ENCODE measurements at places on chromosomes 3 and 15.

GRCh38 chr3:109731639-109732473 lies 394.5 kb upstream of the DPPA4 start:
- peak; percentile 41 for DNase-seq

GRCh38 chr15:85580879-85581278 lies 200.5 kb downstream of the AKAP13 start:
- DNase-seq, result no peak

GRCh38 chr3:177928172-177928873 lies 607.9 kb upstream of the KCNMB2 start:
- peak; percentile 26 for DNase-seq

- no peak for DNase-seq
Observed at GRCh38 chr3:18297126-18297525, 128.0 kb downstream of the SATB1 start.

GRCh38 chr3:108511490-108511889 lies 1.1 kb upstream of the MYH15 start:
- DNase-seq, result no peak

- no peak for DNase-seq
Observed at GRCh38 chr15:92003515-92004067, 150.1 kb downstream of the SLCO3A1 start.

- no peak for DNase-seq
Observed at GRCh38 chr3:69219101-69219708, 96.8 kb upstream of the LMOD3 start.

DNA sequence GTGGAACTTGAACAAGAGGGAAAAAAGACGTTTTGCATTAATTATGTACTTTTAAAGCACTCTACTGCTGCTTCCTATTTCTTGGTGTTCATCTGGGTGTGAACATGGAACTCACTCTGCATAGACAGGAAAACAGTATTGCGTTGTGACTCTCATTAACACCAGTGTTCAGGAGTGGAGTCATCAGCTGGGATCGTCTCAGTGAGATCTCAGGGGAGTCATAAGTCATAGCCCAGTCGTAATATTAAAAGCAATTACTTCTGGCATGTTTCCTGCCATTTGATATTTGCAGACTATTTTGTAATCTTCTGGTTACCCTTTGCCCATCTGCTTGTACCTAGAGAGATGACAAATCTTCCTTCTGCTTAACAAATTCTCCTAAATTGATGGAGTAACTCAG lies 462.0 kb upstream of the ATP11B start:
- peak; percentile 76 for DNase-seq

GRCh38 chr15:36696196-36696595 lies 116.8 kb downstream of the CDIN1 start:
- no peak for DNase-seq

GRCh38 chr3:114627770-114628169 lies 333.9 kb downstream of the TIGIT start:
- DNase-seq, result peak; percentile 11

DNA sequence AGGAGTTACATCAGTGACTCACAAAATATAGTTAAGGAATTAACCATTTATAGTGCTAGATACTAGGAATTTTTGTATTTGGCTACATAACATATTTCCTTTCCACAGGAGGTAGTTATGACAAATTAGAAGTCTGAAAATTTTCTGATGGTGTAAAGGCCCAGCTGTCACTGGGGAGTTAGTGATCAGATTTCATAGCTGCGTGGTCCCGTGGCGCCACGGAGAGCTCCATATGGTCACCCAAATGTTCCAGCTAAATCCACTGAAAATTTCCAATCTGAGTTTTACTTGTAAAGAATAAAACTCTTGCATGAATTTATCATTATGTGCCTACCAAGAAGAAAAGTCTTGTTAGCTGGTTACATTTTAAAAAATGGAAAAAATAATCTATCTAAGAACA lies 368.9 kb upstream of the PLSCR5 start:
- DNase-seq, result peak; percentile 0

DNA sequence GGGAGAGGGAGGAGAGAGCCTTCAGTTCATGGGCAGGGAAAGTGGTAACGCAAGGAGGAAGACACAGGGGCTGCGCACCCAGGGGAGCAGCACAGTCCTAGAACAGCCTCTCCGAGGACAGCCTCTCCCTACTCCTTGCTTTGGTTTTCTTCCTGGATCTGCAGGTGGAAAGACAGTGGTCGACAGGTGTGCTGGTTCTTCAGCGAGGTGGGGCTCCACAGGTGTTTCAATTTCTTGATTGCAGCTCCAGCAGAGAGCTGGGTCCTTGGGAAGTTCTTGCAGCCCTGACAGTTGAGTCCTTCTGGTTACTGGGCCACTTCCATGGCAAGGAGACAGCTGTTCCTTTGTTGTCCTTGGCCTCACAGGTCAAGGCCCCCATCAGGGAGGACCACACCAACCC lies 220.7 kb upstream of the NR2F2 start:
- no peak for DNase-seq

- no peak for DNase-seq
Observed at GRCh38 chr15:64547275-64547674, 86.9 kb downstream of the ZNF609 start.

DNA sequence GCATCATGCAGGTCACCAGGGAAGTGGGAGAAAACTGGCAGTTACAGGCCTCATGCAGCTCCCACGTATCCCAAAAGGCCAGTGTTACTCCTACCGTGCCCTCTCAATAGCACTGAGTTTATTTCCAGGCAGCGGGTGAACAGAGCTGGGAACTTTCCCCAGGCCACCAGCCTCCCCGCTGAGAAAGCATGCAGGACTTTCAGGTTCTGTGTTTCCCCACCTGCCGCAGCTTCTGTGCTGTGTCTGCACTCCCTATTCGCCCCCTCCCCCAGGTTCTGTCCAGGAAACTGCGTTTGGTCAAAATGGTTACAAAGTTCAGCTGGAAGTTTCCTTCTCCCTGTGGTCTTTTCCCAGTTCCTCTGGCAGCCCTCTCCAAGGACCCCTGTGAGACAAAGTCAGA lies 21.4 kb downstream of the NEK11 start:
- DNase-seq, result no peak

- DNase-seq, result no peak
Observed at GRCh38 chr3:135023996-135024658, 229.1 kb downstream of the EPHB1 start.

DNA sequence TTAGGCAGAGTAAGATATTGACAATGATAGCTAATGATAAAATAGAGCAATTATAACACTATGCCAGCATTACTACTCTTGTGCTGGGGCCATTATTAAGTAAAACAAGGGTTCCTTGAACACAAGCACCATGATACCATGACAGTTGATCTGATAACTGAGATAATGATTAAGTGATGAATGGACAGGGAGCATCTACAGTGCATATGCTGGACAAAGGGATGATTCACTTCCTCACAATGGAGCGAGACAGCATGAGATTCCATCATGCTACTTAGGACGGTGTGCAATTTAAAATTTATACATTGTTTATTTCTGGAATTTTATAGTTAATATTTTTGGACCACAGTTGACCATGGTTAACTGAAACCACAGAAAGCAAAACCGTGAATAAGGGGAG lies 156.6 kb downstream of the FHIT start:
- no peak for DNase-seq

DNA sequence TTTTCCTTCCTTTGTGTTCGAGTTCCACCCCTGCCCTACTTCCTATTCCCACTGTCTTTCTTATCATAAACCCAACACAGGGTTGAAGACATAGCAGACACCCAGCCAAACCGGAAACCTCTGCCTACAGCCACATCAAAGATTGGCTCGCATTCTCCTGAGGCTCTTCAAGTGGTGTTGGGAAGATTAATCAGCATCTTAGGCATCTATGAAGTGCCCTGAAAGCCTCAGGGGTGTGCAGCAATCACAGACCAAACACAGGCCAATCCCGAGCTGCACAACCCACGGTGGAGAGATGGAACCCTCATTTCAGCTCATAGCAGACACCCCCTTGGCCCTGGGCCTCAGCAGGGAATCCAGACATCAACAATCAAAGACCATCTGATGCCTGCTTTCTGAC lies 255.9 kb downstream of the XXYLT1 start:
- no peak for DNase-seq

DNA sequence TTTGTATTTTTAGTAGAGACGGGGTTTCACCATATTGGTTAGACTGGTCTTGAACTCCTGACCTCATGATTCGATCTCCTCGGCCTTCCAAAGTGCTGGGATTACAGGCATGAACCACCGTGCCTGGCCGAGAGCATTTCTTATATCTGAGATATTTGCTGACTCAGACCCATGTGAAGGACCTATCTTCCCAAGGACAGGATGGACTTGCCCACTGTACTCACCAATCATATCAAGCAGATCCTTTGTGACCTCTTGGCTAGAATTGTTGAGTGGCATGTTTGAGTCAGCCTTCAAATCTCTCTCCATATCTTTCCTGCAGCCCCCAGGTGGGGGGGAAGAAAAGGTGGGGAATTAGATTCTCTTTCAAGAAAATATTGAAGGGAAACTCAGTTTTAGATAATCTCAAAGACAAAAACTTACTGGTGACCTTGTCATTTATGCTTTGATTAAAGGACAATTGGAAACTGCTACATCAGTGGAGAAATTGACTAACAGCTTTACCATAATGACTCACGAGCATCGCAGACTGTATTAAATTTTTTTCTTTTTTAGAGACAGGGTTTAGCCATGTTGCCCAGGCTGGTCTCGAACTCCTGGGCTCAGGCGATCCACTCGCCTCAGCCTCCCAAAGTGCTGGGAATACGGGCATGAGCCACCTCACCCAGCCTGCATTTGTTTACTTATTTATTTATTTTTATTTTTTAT lies 3.1 kb downstream of the C3orf62 start:
- no peak for DNase-seq

DNA sequence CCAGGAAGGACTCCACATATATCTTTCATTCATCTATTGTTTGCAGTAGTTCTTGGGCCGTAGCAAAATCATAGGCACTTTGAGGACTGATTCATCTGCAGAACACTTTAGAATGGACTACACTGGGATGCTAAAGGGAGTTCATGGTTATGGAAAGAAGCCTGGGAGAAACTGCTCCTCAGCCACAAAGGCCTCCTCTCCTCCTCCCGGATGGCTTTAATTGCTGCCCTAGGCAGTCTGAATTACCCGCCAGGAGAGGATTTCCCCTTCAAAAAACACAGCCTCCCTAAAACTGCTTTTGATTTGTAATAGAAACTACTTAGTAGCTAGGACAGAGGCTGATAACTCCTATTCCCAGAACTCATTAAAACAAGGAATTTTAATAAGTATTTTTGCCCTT lies 4.6 kb downstream of the TMEM266 start:
- no peak for DNase-seq

DNA sequence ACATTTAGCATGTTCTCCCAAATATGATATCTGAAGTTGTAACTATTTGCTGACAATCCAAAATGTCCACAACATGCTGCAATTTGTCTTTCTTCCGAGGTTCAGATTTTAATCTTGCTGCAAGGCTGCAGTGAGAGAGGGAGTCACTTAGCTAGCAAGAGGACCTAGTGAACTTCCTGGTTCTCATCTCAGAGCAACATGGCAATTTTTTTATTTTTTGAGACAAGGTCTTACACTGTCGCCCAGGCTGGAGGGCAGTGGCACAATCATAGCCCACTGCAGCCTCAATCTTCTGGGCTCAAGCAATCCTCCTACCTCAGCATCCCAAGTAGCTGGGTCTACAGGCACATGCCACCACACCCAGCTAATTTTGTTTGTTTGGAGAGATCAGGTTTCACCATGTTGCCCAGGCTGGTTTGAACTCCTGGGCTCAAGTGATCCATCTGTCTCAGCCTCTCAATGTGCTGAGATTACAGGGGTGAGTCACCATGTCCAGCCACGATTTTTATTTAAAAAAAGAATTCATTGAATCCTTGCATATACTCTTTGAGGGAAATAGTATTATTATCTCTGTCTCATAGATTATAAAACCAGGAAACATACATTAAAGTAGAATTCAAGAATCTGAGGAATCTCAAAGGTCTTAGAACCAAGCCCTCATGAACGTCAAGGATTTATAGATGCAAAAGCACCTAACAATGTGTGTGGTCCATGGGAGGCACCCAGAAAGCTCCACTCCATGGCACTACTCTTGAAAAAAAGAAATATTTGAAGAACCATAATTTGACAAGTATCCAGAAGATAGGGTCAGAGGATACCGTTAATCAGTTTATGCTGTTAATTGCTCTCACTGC lies 9.1 kb downstream of the HDC start:
- peak; percentile 61 for DNase-seq

DNA sequence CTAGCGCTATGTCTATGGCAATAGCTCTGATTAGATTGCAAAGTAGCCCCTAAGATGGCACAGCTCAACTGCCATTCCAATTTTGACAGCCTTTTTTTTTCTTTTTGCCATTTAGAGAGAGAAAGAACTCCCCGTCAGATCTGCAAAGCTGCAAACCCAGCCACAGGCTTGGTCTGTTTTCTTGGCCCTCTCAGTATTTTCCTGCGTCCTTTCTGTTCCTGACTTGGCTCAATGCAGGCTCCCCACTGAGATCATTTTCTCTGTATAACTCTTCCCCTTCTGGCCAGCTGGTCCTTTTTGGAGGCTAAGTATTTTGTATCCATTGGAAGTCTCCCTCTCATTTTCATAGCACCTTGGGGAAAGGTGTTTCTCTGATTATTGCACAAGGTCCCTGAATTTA lies 386.7 kb downstream of the UNC13C start:
- DNase-seq, result no peak

DNA sequence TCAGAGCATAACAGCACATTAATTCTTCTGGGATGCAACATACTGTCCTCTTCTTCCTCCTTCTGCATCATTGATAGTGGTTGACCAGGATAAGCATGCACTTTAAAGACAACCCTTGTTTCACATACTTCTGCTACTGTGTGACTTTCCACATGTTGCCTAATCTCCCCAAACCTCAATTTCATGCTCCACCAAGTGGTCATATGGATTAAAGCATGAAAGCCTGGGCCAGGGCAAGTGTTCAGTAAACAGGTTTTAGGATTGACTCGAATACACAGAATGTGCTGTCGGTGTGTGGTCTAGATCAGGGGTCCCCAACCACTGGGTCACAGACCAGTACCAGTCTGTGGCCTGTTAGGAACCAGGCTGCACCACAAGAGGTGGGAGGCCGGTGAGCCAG lies 22.5 kb upstream of the BFSP2 start:
- peak; percentile 48 for DNase-seq

DNA sequence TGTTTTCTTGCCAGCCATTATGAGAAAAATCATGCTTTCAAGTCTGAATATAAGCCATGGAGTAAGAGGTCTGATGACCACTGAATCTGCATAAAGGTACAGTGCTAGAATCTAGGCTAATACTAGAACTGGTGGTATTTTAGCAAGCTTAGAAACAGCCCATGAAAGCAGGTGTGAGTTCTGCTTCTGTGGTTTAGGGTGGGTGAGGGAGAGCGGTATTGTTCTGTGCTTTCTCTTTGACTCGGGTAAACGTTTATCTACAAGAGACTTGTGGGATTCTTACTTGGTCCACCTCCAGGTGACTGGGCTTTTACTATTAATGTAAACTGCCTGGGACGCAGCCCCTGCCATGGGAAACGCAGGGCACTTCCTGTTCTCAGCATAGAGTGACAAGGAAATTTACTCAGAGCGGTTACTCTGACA lies 55.2 kb downstream of the PGPEP1L start:
- no peak for DNase-seq

GRCh38 chr3:34828847-34829246 lies 810.5 kb upstream of the ARPP21 start:
- no peak for DNase-seq

GRCh38 chr3:53171827-53172505 lies 11.0 kb downstream of the PRKCD start:
- DNase-seq, result no peak

- no peak for DNase-seq
Observed at GRCh38 chr3:54214845-54215244, 92.5 kb downstream of the CACNA2D3 start.

All from fibroblast of skin of right quadriceps (primary cell).